ENCODE measurements at places on chromosomes 2 and 18.

GRCh38 chr18:61847164-61847791, 45.5 kb downstream of the RNF152 start:
- no peak for DNase-seq

GRCh38 chr2:26636935-26637334, 4.2 kb downstream of the CIB4 start:
- no peak for DNase-seq

- no peak for DNase-seq
Measured at GRCh38 chr2:79670198-79670597, 157.3 kb downstream of the CTNNA2 start.

DNA sequence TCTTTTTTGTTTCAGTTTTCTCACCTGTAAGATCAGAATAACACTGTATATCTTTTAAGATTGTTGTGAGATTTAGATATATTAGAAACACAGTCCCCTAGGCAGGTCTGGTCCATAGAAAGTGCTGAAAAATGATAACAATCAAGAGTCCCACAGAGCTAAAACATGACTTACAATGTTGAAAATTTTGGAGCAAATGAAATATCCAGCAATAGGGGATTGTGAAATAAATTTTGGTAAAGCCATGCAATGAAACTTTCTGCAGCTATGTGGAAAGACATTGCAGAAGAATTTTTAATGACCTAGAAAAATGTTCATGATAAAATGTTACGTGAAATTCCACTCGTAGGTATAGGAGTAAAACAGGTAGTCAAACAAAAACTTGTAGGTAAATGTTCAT, 127.6 kb upstream of the SERPINE2 start:
- DNase-seq: no peak

DNA sequence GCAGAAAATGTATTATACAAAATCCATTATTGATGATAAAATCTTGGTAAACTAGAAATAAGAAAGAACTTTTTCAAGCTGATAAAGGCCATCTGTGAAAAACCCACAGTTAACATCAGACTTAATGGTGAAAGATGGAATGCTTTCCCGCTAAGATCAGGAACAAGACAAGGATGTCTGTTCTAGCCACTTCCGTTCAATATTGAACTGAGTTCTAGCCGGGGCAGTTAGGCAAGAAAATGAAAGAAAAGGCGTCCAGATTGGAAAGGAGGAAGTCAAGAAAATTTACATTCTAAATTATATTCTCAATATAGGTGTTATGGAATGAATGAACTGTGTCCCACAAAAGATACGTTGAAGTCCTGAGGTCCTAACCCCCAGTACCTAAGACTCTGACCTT, 39.1 kb upstream of the DTNB start:
- DNase-seq: no peak

DNA sequence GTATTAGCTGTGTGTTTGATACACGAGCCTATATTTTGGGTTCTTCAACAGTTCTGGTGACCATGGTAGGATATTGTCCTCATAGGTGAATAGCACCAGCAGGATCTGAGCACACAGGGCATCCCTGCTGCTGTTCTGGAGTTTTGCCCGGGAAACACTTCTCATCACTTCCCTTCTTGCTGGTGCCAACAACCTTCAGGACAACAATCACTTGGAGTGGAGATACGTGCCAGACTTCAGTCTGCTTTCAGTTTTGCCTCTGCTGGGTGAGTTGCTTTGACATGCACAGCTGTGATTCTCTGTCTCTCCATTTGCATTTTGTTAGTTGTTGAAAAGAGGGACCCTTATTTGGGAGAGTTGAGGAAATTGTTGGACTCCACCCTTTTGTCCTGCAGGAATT, 1347.2 kb upstream of the DDX18 start:
- no peak for DNase-seq

GRCh38 chr2:50624506-50624905, 407.4 kb downstream of the NRXN1 start:
- no peak for DNase-seq

DNA sequence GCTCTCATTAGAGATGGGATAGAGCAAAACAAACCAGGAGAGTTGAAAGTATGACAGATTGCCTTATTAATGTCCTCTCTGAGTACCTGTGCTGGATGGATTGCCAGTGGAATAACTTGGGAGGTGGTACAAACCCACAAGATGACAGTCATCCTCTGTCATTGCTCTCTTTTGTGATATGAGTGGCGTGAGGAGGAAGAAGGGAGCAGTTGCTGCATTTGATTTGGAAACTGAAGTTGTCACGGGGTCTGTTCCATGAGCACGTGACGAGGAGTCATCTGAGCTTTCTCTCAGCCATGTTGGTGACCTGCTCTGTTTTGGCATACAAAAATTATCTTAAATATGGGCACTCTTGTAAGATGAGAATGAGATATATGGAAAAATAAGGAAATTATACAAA, 204.9 kb downstream of the FAM210A start:
- DNase-seq: no peak

GRCh38 chr2:7916670-7917069, 765.2 kb upstream of the ID2 start:
- no peak for DNase-seq

- DNase-seq: no peak
Measured at GRCh38 chr2:9488583-9489547, 14.5 kb downstream of the IAH1 start.

GRCh38 chr2:132441051-132441450, 24.4 kb downstream of the GPR39 start:
- DNase-seq: no peak

DNA sequence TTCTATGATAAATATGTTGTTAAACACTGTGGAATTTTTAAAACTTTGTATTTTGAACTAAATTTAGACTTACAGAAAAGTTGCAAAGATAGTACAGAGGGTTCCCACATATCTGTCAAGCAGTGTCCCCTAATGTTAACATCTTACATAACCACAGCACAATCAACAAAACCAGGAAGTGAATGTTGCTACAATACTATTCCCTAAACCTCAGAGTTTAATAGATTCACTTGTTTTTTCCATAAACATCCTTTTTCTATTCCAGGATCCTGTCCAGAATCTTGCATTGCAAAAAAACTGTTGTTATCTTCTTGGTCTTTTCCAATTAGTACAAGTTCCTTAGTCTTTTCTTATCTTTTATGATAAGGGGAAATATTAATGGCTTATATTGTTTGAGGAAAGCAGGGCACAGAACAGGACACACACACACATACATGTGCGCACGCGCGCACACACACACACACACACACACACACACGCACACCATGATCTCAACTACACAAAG, 251.1 kb upstream of the TRIB2 start:
- no peak for DNase-seq

- DNase-seq: no peak
Measured at GRCh38 chr2:43044093-43044681, 182.2 kb downstream of the ZFP36L2 start.

DNA sequence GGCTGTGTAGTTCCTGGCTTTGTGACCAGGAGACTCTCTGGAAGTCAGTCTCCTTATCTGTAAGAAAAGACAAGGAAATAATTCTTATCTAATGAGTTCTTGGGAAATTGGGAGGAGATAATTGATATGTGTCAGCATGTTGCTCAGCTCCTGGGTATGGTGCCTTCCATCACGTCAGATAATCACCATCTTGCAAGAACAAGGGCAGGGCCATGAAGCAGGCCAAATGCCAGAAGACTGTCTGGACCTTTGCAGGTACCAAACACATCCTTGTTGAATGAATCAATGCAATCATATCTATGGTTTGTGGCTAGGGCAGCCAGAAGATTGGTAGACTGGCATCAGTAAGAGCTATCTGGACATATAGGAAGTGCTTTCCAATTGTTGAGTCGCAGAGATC, 473.5 kb downstream of the TNS1 start:
- no peak for DNase-seq

- no peak for DNase-seq
Measured at GRCh38 chr2:184654945-184655344, 56.6 kb downstream of the ZNF804A start.

DNA sequence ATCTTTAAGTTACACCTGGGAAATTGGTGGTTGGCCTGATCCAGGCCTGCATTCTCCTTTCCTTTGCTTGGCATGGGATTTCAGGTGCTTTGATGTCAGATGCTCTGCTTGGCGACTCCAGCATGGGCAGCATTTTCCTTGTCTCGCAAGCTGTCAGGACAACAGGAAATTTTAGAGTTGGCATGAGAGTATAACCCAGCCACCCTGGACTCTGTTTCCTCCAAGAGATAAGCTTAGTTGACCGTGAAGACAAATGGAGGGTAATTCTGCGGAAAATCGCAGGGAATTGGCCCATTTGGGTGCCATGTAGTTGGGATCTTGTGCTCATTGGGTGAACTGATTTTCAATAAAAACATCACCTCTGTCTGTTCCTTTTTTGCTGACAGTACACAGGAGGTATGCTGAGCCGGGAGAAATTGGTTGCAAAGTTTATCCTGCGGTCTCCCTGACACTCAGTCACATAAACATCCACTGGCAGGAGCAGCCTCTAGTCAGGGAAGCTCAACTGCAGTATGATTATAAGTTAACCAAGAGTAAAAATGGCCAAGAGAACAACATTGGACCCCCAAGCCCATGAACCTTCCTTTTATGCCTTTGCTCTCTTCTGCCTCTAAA, 409.9 kb downstream of the SETBP1 start:
- no peak for DNase-seq

DNA sequence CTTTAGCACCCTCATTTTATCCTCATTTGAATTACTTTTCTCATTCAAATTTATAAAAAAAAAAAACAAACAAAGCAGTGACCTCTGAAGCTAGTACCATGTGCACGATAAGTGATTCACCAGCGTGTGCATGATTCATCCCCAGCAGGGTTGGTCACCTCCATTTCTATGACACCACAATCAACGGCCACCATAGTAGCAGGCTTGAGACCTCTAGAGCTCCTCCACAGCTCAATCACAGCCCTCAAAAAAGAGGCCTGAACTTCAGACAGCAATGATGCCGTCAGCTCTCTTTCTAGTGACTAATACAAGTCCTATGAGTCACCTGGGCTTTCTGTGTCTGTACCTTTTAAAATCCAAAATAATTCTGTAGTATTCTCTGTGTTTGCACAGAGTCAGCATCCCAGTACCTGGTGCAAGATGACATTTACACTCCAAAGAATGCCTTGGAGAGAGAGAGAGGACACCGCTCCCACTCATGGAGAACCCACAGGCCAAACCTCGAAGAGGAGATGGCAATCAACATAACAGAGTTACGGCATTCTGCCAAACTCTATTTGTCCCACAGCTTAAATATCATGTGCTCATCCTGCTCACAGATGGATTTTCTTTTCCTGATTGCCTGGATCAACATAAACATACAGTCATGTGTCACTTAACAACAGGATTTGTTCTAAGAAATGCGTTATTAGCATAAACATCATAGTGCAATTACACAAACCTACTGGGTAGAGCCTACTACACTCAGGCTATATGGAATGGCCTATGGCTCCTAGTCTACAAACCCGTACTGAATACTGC, 58.7 kb downstream of the L3MBTL4 start:
- DNase-seq: no peak

DNA sequence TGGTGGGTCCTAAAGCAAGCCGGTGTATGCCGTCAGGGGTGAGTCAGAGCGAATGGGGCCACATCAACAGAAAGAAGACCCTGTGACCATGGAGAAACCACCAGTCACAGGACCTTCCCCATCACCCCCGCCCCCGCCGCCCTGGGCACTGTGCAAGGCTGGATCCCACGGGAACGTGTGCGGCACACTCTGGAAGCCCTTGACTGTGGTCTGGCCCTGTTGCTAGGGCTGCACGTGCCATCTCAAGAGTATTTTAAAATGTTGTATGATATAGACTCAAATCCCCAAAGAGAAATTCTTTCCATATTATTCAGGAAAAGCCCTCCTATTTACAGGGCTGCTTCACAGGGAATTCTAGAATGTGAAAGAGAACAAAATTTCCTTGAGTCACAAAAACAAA, 174.8 kb downstream of the BCL2 start:
- no peak for DNase-seq

- DNase-seq: no peak
Measured at GRCh38 chr2:70716131-70716743, 51.8 kb downstream of the ADD2 start.

All from thoracic aorta (tissue), 2 donors.